ENCODE measurements at places on chromosomes 1 and 21.

GRCh38 chr1:90591355-90591969, 125.6 kb downstream of the BARHL2 start:
- DNase-seq = no peak

DNA sequence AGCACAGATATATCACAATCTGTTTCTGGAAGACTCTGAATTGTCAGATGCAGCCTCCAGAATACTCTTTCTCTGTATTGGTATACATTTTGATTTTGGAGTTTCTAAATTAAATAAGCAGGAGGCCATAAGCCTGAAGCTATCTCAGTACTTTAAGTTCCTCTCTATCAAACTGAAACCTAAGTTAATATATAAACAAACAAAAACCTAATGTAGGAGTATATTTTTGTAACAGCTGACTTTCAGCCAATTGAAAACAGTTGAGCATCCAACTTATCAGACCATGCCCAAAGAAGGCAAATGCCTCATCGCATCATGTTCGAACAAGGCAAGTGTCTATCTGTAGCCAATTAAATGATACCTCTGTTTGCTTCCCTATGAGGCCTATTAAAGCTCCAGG, 1054.4 kb downstream of the AMY1C start:
- DNase-seq = no peak

GRCh38 chr1:101408212-101409042, 171.6 kb downstream of the S1PR1 start:
- DNase-seq = no peak

GRCh38 chr1:164647211-164647610, 88.2 kb downstream of the PBX1 start:
- DNase-seq = peak; percentile 63

DNA sequence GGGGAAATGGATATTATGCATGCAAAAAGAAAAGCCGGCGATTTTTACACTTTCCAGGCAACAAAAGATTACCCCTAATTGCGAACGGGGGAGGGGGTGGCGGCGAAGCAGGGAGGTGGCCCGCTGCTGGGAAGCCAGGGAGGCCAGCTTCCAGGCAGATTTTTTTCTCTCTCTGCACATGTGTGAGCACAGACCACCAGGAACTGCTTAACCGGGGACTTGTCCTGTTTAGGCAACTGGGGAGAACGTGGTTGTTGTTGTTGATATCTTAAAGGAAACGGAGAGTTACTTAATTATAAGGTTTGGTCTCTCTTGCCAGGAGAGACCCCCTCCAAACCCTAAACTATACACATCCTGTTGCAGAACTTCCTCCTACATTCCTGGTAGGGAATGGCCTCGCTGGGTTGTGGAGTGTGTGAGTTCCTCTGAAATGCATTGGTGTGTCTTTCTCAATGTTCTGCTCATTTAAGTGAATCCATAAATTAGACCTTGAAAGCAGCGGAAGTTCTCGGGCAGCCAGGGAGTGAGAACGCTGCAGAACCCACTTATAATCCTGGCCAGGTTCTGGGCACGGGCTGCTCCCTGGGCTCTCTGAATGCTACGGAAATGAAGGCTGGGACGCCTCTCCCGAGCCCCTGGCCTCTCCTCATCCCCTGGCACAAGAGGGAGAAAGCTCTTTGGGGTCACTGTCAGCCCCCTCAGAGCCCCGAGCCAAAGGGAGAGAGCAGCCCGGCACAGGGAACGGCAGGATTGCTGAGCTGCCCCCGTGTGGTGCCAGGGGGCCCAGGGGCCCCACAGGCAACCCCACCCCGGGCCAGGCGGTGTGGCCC, 250.0 kb downstream of the FOXD2 start:
- no peak for DNase-seq

DNA sequence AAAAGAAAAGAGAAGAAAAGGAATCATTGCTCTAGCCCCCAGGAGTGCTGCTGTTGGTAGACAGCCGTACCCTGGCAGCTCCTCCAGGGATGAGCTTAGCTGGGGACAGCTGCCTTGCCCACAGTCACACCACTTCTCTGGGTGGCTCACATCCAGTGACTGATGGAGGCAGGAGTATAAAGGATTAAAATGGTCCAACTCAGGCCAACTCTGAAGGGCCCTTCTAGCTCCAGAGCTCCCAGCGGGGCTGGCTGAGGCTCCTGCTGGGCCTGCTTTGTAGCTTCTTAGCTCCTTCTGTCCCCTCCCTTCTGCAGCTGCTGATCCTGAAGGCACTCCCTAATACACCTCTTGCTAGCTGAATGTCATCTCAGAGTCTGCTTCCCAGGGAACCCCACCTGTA, 4.4 kb downstream of the CITED4 start:
- DNase-seq = no peak

DNA sequence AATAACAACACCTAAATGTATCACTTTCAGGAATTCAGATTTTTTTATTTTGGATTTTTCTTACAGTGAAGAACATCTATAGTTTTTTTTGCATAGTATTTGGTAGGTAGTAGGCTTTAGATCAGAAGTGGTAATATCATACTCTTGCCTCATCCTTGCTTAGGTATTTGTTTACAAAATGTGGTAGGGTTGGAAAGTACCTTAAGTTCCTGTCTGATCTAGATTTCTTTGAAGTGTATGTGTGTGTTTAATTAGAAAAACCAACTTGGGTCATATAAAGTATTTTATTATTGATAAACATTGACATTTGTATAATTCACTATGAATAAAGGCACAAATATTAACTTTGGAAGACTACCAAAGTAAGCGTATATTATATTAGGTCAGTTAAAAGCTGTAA, 85.3 kb upstream of the GPR88 start:
- no peak for DNase-seq

- peak; percentile 82 for DNase-seq
Measured at GRCh38 chr1:167617153-167618147, 12.6 kb upstream of the RCSD1 start.

GRCh38 chr1:64309431-64309831, 106.0 kb downstream of the UBE2U start:
- DNase-seq = peak; percentile 15

DNA sequence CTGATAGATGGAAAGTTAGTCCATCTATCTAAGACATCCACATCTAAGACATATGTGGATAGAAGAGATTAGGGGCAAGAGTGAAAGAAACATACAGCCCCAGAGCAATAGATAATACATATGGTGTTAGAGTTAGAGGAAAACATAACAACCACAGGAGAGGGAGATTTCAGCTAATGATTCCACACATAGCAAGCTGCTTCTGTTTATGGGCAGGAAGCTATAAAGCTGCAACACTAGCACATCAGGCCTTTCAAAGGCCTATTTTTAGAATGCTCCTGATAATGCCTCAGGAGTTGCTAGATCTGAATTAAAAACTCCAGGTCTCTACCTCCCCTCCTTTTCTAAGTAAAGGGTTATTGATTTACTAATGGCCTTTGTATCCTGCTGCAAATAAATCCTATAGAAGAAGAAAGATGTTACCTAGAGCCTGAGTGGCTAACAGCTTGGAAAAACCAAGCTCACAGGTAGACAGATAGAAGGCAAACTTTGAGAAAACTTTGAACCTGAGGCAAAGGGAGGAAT, 36.1 kb downstream of the BRINP2 start:
- DNase-seq = no peak

GRCh38 chr1:168408539-168408865, 127.8 kb downstream of the TBX19 start:
- no peak for DNase-seq

- no peak for DNase-seq
Measured at GRCh38 chr1:184425449-184426277, 38.8 kb downstream of the C1orf21 start.

DNA sequence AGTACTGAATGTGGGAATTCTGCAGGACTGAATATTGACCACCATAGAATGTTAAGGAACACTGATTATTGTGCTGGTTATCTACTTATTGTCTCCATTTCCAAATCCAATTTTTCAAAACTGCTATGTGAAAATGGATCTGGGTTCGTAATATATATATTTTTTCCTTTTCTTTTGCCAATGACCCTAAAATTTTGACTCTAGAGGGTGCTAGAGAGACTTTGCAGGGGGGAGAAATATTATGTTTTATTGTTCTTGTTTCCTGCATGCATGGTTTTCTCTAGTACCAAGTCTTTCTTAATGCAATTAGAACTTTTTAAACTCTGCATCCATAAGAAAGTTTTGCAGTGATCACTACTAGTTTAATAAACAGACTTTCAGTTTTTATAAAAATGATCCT, 1256.9 kb downstream of the BRINP3 start:
- DNase-seq = no peak

- no peak for DNase-seq
Measured at GRCh38 chr21:32334980-32335531, 36.4 kb downstream of the MRAP start.

DNA sequence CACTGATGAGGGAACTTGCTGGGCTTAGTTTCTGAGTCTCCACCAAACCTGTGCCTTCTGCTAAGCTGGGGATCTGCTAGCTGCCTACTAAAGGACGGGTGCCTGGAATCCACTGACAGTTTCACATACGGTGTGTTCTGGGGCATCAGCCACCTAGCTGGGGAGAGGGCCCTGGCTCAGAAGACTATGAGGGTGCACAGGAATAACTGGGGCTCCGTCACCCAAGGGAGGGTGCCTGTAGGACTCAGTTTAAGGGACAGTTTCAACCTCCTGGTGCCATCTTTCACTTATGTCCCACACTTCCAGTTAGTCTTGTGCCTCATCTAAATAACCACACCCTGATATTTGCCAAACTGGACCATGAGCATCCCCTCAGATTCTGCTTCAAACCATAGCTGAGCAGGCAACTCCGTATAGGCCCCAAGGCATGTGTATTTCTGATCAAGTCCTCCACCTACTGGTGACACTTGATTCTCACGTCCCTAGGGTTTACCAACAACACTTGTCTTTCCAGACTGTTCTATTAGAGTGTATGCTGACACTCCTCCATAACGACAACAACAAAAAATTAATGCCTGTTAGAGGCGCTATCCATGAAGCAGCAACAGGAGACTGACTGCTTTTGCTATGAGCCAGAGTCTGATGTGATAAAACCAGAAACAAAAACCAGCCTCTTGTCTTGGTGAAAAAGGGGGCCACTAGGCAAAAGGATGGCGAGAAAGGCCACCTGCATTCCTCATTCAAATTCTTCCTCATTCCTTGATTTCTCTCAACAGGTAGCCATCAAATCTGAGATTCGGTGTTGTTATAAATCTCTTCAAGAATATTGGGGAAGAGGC, 55.0 kb upstream of the PAXBP1 start:
- peak; percentile 41 for DNase-seq

GRCh38 chr1:228837817-228838716, 102.8 kb downstream of the RHOU start:
- DNase-seq = peak; percentile 86

DNA sequence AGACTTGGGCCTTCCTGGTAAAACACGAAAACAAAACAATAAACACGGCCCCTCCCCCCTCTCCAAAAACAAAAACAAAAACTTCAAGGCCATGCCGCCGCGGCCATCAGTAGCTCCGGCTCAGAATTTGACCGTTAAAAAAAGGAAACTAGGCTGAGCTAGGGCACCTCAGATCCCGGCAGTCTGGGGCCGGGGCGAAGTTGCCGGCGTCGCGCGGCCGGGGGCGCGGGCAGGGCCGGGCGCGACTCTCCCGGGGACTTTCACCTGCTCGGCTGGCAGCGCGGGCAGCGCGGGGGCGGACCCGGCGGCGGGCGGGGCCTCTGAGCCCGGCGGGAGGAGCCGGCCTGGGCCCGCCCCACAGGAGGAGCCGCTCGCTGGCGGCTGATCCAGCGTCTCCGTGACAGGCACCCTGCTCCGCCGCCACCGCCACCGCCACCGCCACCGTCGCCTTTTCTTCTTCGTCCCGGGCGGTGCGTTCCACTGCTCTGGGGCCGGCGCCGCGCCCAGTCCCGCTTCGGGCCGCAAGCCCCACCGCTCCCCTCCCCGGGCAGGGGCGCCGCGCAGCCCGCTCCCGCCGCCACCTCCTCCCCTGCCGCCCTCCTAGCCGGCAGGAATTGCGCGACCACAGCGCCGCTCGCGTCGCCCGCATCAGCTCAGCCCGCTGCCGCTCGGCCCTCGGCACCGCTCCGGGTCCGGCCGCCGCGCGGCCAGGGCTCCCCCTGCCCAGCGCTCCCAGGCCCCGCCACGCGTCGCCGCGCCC, at the start of gene NOS1AP:
NOS1AP (plus strand) TSS at position 358 of the 760 bp plus-strand sequence. CDS start 487 bp downstream, outside the sequence.
- peak; percentile 65 for DNase-seq

- DNase-seq = no peak
Measured at GRCh38 chr1:150563340-150564038, 14.3 kb downstream of the ADAMTSL4 start.

GRCh38 chr1:212518188-212519054, 85.7 kb downstream of the NENF start:
- DNase-seq = no peak

Data from ELF-1 (cell line).